ENCODE measurements at places on chromosomes 3 and 15. TPM values are rescaled to one million over a fixed set of nuclear protein-coding genes. Genes with fewer than 3 reads are reported as not detected.

The NANOGP8 gene
- not detected for total RNA-seq

The CADPS gene
- total RNA-seq, result 0.57 TPM

The MASP1 gene
- 19.2 TPM for total RNA-seq

The IL17RD gene
- 13.6 TPM for total RNA-seq

The MAPK6 gene
- 32.3 TPM for total RNA-seq

The MESP2 gene
- total RNA-seq, result 2.9 TPM

The CIDEC gene
- total RNA-seq, result not detected

All from fibroblast of the aortic adventitia (primary cell).